ENCODE measurements at places on chromosomes 3 and 15.
A peak's percentile ranks its signal among the peaks of the same experiment; 100 is the strongest.

GRCh38 chr3:117587416-117587815, 877.8 kb downstream of the TUSC7 start:
- no peak for DNase-seq

DNA sequence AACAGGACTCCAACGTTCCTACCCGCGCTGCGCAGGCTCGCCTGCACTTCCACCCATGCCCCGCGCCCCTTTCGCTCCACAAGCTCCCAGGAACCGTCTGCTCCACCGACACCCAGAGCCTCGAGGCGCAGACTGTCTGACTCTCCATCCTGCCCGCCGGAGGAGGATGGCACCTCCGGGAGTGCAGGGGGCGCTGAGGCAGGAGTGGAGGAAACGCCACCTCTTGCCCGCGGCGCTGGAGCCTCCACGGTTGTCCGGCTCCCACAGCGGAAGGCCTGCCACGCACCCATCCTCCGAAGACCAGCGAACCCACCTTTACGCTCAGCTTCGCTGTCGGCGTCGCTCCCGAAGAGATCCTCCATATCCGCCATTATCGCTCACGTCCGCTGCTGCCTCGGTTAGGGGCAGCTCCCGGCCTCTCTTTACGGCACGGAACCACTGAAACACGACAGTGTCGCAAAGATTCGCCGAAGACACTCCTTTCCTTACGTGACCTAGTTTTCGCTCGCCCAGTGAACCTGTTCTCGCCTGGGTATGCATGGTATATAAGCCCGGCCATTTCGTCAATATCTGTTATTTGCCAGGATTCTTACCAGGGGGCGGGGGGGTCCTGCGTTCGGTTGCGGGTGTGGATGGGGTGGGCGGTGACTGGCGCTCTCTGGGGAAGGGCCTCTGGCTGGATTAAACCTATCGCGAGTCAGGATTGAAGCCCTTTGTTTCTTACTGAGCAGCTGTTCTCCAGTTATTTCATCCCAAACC, at the start of gene LEO1:
TSS of gene LEO1 (minus strand) at position 404 of the 759 bp plus-strand sequence. CDS start at position 371, 33 bp downstream.
- DNase-seq = peak; percentile 89

DNA sequence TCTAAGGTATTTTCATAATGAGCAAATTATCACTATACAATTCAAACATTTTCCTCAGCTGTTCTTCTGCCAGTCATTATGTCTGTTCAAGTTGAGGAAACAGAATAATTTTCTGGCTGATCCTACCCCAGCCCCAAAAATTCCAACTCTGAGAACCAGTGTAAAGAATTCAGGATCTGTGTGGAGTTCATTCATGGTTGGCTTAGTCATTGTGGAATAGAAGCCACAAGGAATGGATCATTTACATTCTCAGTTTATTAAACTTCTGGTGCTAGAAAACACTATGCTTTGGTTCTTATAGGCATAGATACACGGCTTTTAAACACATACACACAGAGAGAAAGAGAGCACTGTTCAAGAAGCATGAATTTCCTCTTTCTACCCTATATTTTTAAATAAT, 134.6 kb downstream of the CMSS1 start:
- no peak for DNase-seq

- no peak for DNase-seq
Observed at GRCh38 chr3:129575997-129576384, 30.5 kb downstream of the PLXND1 start.

- no peak for DNase-seq
Observed at GRCh38 chr15:96345560-96346399, 15.3 kb downstream of the NR2F2 start.

DNA sequence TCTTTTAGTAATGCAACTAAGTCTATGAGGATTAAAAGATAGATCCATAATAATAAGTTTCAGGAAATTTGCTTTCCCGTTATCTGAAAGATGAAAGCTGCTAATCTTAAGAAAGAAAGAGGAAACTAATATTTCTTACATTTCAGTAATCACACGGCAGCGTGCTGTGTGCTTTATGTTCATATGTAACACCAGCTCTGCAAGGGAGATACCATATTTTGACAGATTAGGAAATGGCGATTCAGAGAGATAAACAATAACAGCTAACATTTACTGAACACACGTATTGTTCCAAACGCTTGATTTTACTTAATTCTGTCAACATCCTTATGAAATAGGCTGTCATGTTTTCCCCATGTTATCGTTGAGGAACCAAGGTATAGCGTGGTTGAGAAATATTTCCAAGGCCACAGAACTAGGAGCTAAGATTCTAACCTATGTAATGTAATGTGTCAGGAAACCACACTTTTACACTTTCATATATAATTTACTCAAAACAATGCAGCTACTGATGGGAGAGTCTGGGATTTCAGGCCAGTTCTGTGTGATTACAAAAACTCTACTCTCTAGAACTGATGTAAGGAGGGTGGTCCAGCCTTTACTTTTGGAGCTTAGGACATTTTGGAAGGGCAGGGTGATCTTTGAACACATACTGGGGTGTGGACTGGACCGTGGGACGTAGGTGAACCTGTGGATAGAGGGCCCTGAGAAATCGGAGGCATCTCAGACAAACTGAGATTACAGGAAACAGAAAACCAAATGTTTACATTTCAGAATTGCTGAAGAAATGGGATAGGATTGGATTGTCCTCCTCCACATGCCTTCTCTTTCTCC, 100.6 kb downstream of the IL1RAP start:
- no peak for DNase-seq

DNA sequence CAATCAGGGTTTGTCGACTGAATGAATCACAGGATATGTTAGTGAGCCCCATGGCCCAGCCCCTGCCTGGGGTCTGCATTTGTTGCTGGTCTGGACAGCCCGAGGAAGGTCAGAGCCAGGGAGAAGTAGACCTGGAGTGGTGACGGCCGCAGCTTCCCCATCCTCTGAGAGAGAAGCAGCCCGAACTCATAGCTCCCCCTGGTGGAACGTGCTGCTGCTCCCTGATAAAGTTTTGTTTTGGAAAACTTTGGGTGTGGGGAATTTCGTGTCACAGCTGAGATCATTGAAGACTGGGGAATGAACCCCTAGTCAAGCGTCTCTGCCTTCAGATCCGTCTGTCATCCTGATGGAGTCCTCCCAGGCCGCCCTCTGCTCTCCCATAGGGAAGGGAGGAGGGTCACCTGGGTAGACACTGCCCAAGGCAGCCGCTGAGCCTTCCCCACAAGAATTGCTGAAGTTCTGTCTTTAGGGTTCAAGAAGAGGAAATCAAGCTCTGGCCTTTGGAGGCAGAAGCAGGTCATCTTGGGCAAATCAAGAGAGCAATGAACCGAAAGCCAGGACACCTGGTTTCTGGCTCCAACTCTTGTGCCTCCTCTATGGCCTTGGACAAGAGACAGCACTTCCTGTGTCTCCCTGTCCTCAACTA, 60.5 kb downstream of the GLDN start:
- DNase-seq = peak; percentile 39

DNA sequence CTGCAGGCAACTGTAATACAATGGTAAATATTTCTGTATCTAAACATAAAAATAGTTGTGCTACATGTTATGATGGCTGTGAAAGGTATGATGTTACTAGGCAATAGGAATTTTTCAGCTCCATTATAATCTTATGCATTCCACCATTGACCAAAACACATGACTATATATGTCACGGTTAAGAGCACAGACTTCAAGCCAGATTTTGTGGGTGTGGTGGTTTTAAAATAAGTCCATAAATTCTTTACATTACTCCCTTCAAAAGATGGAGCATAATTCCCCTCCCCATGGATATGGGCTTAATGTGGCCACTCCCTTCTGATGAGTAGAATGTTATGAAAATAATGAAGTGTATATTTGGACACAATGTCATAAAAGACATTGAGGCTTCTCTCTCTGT, 88.4 kb upstream of the TBC1D5 start:
- no peak for DNase-seq

DNA sequence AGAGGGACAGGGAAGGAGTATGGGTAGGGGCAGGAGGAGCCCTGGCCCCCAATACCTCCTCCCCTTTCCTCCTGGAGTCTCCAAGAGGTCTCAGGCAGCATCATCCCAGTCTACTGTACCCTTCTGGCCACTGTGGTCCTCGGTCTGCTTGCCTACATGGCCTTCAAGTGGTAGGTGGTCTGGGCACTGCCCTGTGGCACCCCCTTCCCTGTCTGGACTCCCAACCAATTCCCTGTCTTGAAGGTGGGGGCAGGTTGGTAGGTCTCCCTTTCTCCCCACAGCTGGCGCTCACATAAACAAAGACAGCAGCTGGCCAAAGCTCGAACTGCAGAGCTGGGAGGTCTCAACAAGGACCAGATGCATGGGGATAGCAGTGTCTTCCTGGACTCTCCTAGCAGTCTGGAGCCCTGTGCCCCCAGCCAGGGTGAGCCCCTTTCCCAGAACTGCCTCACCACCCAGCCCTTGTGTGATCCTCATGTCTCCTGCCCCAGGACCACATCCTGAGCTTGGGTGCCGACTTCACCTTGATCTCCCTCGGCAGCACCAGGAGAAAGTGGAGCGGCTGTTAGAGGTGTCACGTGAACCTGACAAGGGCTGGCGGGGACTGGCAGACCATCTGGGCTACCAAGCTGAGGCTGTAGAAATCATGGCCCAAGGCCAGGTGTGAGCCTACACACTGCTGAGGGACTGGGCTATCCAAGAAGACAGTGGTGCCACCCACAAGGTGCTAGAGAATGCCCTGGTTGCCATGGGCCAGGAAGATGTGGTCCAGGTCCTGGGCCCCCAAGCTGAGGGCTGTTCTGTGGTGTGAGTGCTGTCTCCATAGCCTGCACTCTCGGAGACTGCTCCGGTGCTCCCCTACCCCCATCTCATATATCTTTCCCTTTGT, 33.1 kb downstream of the NBEAL2 start:
- DNase-seq = peak; percentile 21

- DNase-seq = no peak
Observed at GRCh38 chr3:37214076-37214475, 39.7 kb upstream of the LRRFIP2 start.

DNA sequence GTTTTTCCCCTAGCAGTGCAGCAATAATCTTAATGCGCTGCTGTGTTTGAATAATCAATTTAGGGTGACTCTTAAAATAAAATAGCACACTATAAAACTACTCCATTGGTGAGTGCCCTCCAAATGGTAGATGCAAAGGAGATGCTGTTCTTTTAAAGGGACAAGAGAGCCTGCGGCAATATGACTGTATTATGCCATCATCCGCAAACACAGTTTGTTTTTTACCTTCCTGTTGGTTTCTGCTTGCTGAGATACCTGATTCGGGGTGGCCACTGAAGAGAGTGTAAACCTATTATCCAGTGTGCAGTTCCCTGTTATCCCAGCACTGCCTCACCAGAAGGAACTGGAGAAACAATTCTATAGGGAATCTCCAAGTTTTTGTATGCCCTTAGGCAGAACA, 523.1 kb upstream of the TGFBR2 start:
- no peak for DNase-seq

- DNase-seq = no peak
Observed at GRCh38 chr3:60764870-60765269, 486.4 kb downstream of the FHIT start.

DNA sequence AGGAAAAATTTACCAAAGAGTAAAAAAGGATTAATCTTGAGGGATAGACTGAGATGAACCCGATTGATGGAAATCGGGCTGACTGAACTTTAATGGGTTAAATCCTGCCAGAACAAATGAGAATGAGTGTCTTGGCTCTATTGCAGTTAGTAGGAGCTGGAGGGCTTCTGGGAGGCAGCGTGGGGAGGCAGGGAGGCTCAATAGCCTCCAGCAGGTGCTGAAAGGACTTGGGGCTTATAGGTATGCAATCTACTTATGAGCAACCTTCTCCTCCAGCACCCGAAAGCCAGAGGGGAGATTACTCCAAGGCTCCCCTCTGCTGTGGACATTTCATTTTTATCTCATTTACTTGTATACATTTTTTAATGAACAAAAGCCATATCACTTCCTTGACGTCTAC, 1.0 kb upstream of the CRYBG3 start:
- no peak for DNase-seq

GRCh38 chr3:100533176-100533575, 40.8 kb downstream of the TMEM45A start:
- no peak for DNase-seq

DNA sequence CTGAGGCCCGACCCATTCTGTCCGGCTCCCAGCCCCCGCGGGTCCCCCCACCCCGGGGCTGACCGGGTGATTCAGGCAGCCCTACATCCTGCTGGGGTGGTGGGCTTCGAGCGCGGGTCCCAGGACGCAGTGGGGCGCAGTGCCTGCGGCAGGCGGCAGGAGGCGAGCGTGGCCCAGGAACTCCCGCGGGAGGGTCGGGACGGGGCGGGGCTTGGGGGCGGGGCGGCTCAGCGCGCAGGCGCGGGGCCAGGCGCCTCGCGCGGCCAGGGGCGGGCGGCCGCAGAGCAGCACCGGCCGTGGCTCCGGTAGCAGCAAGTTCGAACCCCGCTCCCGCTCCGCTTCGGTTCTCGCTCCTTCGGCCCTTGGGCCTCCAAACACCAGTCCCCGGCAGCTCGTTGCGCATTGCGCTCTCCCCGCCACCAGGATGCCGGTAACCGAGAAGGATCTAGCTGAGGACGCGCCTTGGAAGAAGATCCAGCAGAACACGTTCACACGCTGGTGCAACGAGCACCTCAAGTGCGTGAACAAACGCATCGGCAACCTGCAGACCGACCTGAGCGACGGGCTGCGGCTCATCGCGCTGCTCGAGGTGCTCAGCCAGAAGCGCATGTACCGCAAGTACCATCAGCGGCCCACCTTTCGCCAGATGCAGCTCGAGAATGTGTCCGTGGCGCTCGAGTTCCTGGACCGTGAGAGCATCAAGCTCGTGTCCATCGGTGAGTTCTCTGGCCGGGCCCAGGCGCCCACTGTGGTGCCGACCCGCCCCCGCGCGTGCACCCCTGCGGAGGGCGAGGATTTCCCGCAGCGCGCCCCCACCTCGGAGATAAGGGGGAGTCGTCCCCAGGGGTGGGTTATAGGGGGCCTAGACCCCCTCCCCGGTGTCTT, at the start of gene FLNB:
TSS of gene FLNB (plus strand) at position 282 of the 885 bp plus-strand sequence. CDS start at position 425, 143 bp downstream.
- peak; percentile 85 for DNase-seq

GRCh38 chr3:154071146-154071545, 50.0 kb upstream of the ARHGEF26 start:
- no peak for DNase-seq

GRCh38 chr15:101506491-101506890, 17.0 kb upstream of the PCSK6 start:
- no peak for DNase-seq

DNA sequence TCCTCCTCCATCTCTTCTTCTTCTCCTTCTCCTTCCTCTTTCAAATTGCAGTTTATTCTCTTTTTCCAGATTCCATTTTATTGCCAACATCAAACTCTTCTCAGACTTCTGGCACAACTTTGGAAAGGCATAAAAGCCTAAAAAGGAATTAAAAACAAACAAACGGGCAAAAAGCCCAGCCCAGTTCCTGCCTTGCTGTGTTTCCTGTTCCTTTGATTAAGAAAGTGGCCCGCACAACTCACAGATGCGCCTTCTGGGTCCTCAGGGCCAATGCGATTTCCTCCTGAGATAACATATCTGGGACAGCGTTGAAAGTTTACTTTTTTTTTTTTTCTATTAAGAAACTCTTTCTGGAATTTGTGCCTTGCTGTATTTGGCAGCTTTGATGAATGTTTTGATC, 158.7 kb upstream of the UBE3A start:
- DNase-seq = no peak

DNA sequence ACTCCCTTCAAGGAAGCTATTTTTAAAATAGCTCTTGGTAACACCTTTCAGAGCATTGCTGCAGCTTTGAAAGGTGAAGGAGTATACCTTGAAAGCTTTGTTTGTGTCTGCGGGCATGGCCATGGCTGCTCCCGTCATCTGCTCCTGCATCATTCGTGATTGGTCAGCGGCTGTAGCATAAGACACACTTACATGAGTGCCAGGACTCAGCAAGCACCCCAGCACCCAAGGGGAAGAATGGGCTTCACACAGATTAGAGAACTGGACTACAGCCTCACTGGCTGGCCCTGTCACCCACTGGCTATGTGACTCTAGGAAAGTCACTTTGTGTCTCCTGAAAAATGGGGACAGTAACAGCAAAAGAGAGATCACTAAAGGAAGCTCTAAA, 17.0 kb downstream of the EMC3 start:
- DNase-seq = no peak

Measured in stimulated activated CD8-positive, alpha-beta memory T cell treated with anti-CD3 and anti-CD28 coated beads, Interleukin-4, amount 100 ng/mL, for 48 hours (primary cell).